Metanephros (tissue), 2 donors: ENCODE measurements at places on chromosomes 6 and 20. TPM values are rescaled to one million over a fixed set of nuclear protein-coding genes. Genes with fewer than 3 reads are reported as not detected.

The TULP4 gene
- 160 TPM for total RNA-seq

The LY6G6D gene
- total RNA-seq, result not detected

The MACROD2 gene
- total RNA-seq, result 19.9 TPM

The TFAP2C gene
- 1.2 TPM for total RNA-seq

The CST2 gene
- not detected for total RNA-seq

The SYCP2 gene
- 8.4 TPM for total RNA-seq

The TAF4 gene
- total RNA-seq, result 13.7 TPM

The DNAH8 gene
- total RNA-seq, result 1.3 TPM

The HCRTR2 gene
- total RNA-seq, result 0.76 TPM

The ASXL1 gene
- total RNA-seq, result 84.4 TPM

The TREM2 gene
- total RNA-seq, result 0.99 TPM

The GRIK2 gene
- 13.6 TPM for total RNA-seq

The NRN1 gene
- total RNA-seq, result 5.1 TPM

The TRIM15 gene
- 0.47 TPM for total RNA-seq

The ME1 gene
- 2.3 TPM for total RNA-seq

The SASH1 gene
- total RNA-seq, result 69.7 TPM

The SHLD1 gene
- total RNA-seq, result 8.8 TPM

The SCRT2 gene
- total RNA-seq, result not detected

The ASIP gene
- not detected for total RNA-seq

The TMEM151B gene
- 0.41 TPM for total RNA-seq

The FAM184A gene
- total RNA-seq, result 5.0 TPM

The RCAN2 gene
- total RNA-seq, result 11.9 TPM

The ENPP1 gene
- total RNA-seq, result 30.9 TPM

The HLA-DOB gene
- 0.88 TPM for total RNA-seq

The PRL gene
- total RNA-seq, result 0.58 TPM

The EFCAB8 gene
- not detected for total RNA-seq

The TBXT gene
- total RNA-seq, result not detected

The BLTP3A gene
- 12.0 TPM for total RNA-seq

The CHD6 gene
- 68.0 TPM for total RNA-seq

The CLDN20 gene
- total RNA-seq, result 0.29 TPM

The TREML4 gene
- 0.12 TPM for total RNA-seq

The CARMIL1 gene
- total RNA-seq, result 40.8 TPM

The BRD2 gene
- total RNA-seq, result 122 TPM

The ENPP4 gene
- 16.8 TPM for total RNA-seq

The TAGAP gene
- total RNA-seq, result 3.3 TPM

The RWDD2A gene
- total RNA-seq, result 2.9 TPM

The CEP57L1 gene
- 28.1 TPM for total RNA-seq

The AGER gene
- 6.0 TPM for total RNA-seq

The WASF1 gene
- 17.5 TPM for total RNA-seq

The EBF4 gene
- total RNA-seq, result 18.3 TPM

The UBE2V1 gene
- 58.7 TPM for total RNA-seq

The GPX5 gene
- total RNA-seq, result not detected

The BPIFB1 gene
- not detected for total RNA-seq

The FNDC1 gene
- 16.2 TPM for total RNA-seq

The BFSP1 gene
- 1.8 TPM for total RNA-seq

The PHIP gene
- total RNA-seq, result 46.0 TPM

The TNNC2 gene
- total RNA-seq, result 555 TPM

The PRDM13 gene
- not detected for total RNA-seq

The LGSN gene
- 0.41 TPM for total RNA-seq

The MEP1A gene
- total RNA-seq, result not detected

The PBOV1 gene
- total RNA-seq, result not detected

The SLC13A3 gene
- total RNA-seq, result 13.5 TPM

The TREML2 gene
- total RNA-seq, result 0.76 TPM

The RARS2 gene
- 30.9 TPM for total RNA-seq

The DEFB132 gene
- total RNA-seq, result 0.18 TPM

The SLC16A10 gene
- total RNA-seq, result 37.0 TPM

The ABHD16B gene
- not detected for total RNA-seq

The PTCHD4 gene
- total RNA-seq, result 2.1 TPM
